ENCODE measurements at places on chromosomes 1 and 21.

GRCh38 chr1:94979656-94980581 lies 53.0 kb upstream of the CNN3 start:
- no peak for DNase-seq

DNA sequence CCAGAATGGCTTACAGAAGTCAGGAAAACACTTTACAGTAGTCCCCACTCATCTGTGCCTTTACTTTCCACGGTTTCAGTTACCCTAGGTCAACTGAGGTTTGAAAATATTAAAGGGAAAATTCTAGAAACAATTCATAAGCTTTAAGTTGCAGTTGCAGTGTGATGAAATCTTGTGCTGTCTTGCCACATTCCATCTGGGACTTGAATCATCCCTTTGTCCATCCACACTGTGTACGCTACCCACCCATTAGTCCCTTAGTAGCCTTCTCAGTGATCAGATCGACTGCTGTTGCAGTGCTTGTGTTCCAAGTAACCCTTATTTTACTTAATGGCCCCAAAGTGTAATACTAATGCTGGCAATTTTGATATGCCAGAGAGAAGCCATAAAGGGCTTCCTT lies 30.5 kb downstream of the ZCCHC17 start:
- DNase-seq = no peak

DNA sequence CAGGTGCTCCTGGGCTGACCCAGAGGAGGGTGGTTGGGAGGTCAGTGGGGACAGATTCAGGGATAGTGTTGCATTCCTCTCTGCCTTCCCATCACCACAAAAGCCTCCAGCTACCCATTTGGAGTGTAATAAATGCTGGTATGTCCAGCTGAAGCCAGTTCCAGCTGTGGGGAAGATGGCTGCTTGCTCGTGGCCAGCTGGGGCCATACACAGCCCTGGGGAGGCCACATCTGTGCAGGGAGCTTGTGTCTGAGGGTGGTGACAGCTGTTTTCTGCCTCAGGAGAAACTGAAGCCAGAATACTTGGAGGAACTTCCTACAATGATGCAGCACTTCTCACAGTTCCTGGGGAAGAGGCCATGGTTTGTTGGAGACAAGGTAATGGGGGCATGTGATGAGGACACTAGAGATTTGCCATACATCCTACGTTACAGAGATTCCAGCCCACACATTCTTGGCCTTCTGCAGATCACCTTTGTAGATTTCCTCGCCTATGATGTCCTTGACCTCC lies 2.7 kb downstream of the GSTM4 start:
- DNase-seq = no peak

DNA sequence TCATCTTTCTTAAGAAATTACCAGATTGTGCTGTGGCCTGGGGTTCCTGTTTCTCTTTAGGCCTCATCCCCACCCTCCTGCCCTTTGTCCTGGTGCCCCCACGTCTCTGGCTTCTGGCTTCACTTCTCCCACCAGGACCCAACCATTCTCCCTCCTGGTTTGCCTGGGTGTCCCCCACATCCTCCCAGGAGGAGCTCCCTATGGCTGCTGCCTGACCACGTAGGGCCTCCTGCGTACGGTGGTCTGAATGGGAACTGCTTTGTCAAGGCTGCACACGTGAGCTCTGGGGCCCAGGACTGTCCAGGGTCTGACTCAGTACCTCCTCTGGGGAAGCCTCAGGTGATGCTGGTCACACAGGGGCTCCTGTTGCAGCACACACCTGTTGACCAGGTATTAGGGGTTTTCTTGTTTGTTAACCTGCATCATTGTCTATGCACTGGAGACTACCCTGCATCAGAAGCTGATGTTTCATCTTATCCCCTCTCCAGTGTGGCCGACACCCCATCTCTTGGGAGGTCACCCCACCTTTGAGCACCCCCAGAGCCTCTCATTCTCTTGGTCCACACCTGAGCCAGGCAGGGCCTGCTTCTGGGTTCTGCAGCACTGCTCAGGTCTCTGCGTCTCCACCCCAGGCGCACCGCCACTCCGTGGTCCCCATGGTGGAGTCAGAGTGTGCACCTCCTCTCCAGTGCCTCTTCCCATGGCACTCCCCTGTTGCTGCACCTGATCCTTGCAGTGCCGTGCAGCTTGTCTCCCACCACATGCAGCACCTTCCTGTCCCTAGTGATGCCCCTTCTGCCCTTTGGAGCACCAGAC lies 65.8 kb downstream of the S100B start:
- no peak for DNase-seq

DNA sequence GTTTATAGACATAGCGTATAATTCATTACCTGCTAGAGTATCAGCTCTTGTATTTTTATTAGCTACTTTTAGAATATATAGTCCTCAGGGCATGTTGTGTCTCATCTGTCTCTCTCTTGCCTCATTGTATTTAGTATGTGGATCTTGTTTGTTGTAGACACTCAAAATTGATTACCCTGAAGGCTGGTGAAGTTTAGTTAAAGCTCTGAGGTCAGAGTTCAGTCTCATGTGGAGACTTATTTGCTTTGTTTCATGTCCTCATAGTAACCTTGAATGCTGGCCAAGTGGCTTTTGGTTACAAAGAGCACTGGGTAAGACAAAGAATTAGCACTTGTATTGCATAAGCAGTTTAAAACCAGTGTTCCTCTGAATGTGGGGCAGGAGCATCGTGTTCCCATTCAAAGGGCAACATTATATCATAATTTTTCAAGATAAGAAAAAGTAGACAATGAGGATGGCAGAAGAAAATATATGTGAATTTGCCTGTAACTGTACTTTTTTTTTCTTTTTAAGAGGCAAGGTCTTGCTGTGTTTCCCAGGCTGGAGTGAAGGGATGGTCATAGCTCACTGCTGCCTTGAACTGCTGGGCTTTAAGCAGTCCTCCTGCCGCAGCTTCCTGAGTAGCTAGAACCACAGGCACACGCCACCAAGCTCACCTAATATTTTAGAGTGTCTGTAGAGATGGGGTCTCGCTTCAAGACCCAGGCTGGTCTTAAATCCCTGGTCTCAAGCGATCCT lies 17.4 kb downstream of the CNST start:
- peak; percentile 28 for DNase-seq

DNA sequence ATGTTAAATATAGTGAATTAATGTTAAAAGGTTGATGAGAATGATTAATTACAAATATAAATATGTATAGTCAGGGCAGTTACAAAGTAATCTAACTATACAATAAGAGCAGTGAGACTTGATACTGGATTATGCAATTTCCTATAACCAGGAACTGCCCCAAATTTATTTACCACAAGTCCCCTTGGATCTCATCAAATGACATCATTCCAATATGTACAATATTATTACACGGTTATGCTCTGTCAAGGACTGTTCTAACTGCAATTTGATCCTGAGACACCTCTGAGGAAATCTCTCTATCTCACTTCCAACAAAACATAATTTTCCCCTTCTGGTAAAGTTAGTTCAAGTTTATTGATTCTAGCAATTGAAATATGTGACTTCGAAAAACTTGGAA lies 917.6 kb downstream of the NCAM2 start:
- DNase-seq = no peak

- no peak for DNase-seq
These were observed 1.6 kb downstream of the ADAM15 start for GRCh38 chr1:155052439-155053395.

- peak; percentile 56 for DNase-seq
These were observed 5.2 kb upstream of the HLX start for GRCh38 chr1:220873868-220874655.

DNA sequence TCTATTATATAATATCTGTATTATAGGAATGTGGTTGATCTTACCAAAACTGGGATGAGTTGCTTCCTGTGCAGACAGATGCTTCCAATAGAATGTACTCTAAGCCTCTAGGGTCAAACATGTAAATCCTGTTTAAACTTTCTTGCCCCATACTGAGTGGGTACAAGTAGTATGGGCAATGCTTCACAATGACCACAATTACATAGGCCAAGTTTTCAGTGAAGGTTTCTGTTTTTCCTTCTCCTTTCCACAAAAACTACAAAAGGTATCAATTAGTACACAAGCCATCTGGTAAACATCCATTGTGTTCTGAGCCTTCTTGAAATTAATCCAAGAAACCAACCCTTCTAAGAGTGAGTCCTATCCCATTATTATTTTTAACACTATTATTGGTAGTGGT lies 16.8 kb downstream of the OTUD7B start:
- no peak for DNase-seq

DNA sequence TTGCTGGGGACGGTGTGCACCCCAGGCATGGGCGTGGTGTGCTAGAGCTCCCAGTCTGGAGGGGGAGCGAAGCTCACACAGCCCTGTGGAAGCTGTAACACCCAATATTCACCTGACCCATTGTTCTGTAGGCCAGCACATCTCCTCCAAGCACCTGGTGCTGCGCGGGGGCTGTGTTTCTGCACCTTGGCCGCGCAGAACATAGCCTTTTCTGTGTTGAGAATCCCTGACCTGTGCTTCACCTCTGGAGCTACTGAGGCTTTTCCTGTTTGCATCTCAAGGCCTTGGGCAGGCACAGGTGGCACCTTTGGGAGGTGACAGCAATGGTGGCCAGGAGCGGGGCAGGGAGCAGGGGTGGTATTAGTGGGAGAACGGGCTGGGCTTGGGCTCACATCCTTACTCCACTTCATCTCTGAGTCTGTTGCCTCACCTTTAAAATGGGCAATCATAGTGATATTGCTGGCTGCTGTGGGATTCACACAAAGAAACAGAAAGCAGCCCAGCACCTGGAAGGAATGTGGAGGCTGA lies 343.9 kb upstream of the AJAP1 start:
- no peak for DNase-seq

- DNase-seq = no peak
These were observed 109.6 kb downstream of the TBX19 start for GRCh38 chr1:168390271-168390670.

- DNase-seq = no peak
These were observed 4.7 kb downstream of the TMEM54 start for GRCh38 chr1:32896451-32896850.

DNA sequence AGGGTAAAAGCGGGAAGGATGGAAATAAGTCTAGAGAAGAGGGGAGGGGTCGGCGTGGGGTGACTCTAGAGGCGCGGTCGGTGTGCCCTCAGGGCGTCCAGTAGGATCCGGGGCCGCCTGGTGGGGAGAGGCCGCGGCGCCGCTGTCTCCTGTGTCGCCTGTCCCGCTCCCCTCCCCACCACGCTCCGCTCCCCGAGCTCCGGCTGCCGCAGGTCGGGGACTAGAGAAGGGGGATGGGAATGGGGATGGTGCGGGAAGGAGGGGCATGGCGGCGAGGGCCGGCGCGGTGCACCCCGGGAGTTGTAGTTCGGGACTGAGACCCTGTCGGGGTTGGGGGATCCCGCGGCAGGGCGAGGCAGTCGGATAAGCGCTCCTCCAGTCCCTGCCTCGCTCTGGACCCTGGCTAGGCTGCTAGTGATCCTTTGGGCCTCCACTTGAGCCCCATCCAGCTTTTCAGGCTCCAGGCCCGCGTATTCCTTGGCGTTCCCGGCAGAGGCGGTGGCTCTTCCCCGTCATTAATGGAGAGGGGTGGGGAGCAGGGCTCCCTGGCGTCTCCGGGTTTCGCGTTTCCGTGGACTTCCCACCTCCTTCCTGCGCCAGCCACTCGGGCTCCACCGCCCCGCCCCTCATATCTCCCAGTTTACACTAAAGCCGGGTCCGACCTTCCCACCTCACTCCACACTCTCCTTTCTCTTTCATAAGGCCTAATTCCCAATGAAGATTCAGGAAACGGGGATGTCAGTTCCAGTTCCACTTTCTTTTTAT lies at the start of gene ENTREP3:
Gene ENTREP3 (minus strand): TSS at position 241 of the 765 bp plus-strand sequence. CDS start 606 bp downstream, outside the sequence.
- peak; percentile 80 for DNase-seq

- DNase-seq = no peak
These were observed 9.4 kb upstream of the ATP6V1G3 start for GRCh38 chr1:198549866-198550265.

- DNase-seq = no peak
These were observed 3.6 kb upstream of the GPR61 start for GRCh38 chr1:109535971-109536491.

GRCh38 chr1:231952154-231952553 lies 325.6 kb downstream of the DISC1 start:
- DNase-seq = no peak

DNA sequence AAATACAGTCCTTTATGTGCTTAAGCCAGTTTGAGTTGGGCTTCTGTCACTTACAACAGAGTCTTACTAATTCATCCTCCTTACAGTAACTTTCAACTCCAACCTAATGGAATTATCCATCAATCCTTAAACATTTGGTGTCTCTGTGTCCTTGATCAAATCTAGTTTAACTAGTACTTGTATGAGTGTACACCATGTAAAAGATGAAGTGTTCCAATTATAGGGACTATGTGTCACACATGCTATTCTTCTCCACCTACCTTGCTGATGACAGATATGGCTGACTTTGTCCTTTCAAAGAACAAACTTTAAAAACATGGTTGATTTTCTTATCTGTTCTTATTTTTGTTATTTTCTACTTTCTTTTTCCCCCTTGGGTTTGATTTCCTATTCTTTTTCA lies 60.4 kb upstream of the NBPF3 start:
- DNase-seq = no peak

GRCh38 chr1:54428837-54429518 lies 22.8 kb upstream of the SSBP3 start:
- no peak for DNase-seq

GRCh38 chr21:45912611-45913417 lies 68.8 kb upstream of the COL6A1 start:
- DNase-seq = no peak

Measured in HCEC 1CT (cell line).